Right lobe of liver (tissue), 6 donors: ENCODE measurements at places on chromosomes 13 and 19.

GRCh38 chr13:61777271-61777670 lies 361.6 kb upstream of the PCDH20 start:
- no peak for DNase-seq

DNA sequence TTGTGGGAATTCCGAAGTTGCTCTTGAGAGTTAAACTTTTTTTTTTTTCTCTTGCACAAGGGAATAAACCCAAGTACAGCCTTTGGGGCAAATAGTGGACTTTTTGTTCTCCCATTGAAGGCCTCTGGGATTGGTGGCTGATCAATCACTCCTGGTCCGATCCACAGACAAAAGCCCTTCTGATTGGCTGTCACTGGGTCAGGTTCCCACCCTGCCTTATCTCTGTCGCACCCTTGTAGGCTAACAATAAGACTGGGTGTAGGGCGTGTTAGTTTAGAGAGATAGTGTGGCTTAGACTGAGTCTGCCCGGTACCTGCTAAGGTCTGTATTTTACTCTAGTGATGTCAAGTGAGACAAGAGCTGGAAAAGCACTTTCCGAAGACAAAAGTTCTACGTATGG lies 380.8 kb downstream of the NDFIP2 start:
- no peak for DNase-seq

DNA sequence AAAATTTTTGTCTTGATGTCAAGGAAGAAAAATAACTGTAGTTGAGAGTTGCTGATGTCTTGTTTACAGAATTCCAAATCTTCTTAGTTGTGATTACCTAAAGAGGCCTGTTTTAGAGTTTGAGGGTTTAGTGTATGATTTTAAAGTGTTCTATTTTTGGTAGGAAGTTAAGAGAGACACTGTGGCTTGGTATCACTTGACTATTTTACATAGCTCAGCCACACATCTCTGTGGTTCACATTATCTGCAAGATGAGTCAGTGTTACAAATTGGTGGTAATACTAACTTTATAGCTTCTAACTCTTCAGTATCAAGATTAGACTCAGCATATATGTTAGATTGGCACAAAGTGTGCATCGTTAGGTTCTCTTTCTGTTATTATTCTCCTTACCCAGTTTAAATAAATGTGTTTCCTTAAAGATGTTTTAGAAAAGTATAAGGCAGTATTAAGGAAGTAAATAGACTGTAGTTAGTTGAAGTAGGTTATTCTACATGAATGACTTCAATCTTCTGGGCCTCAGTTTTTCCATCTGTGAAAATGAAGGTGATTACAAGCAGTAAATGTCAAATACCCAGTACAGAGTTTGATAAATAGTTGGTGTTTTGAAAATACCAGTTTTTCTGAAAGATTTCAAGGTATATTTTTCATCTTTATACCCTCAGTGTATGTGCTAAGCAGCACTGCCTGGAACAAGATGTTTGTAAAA lies 33.4 kb downstream of the COG6 start:
- no peak for DNase-seq

- DNase-seq = peak; percentile 80
These were observed 712 bp downstream of the BBC3 start for GRCh38 chr19:47230054-47230920.

- DNase-seq = no peak
These were observed 20.6 kb downstream of the KLF5 start for GRCh38 chr13:73079359-73079758.

- DNase-seq = no peak
These were observed 1.1 kb downstream of the SUPT5H start for GRCh38 chr19:39446365-39447084.

GRCh38 chr13:34129436-34129835 lies 311.5 kb downstream of the RFC3 start:
- no peak for DNase-seq

DNA sequence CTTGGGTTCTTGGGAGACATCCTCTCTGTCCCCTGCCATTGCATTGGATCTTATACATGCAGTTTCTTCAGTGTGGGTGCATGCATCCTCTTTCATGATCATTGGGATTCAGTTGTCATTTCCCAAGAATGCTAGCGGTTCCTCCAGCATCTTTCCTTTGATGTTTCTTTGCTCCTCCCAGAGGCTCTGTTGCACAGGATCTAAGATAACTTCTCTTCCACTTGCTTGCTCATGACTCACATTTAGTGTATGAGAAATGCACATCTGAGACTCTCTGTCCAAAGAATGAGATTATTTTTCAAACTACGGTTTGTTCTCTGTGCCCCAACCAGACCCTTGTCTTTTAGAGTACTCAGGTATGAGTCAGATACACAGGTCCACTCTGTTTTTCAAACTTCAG lies 197.1 kb downstream of the NDFIP2 start:
- no peak for DNase-seq

DNA sequence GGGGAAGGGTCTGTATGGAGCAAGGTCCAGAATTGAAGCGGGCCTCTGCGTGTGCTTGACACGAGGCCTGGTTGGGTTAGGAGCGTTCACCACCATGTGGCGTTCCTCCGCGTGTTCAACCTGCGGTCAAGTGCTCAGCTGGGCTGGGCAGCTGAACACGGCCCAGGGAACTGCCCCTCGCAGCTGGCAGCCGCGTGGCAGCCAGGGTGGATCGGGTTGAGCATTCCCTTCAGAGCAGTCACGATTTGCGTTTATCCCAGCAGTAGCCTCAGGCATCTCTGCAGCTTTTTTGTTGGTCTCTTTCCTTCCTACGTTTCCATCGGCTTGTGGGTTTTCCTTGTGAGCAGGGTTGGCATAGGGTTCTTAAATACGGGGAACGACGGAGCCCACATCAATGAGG lies 28.7 kb upstream of the F2RL3 start:
- no peak for DNase-seq

DNA sequence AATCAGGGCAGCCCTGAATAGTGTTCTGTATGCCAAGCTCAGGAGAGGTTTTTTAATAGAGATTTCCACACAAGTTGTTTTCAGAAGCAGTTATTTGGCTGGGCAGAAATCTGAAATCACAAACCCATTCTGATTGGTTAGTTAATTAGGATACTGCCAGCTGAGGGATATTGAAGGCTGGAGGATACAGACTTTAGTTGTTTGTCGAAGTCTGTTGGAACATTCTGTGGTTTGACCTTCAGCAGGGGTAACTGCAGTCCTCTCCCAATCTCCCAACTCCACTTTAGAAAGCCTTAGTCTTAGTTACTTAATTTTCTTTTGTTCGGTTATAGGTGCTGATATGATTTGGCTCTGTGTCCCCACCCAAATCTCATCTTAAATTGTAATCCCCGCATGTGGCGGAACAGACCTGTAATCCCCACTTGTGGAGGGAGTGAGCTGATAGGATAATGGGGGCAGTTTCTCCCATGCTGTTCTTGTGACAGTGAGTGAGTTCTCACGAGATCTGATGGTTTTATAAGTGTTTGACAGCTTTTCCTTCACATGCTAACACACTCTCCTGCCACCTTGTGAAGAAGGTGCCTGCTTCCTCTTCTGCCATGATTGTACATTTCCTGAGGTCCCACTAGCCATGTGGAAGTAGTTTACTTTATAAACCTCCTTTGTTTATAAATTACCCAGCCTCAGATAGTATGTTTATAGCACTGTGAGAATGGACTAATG lies 169.2 kb downstream of the GPC5 start:
- no peak for DNase-seq

- DNase-seq = no peak
These were observed 362 bp downstream of the ZNF557 start for GRCh38 chr19:7069904-7070226.

- DNase-seq = no peak
These were observed 1395.8 kb downstream of the SLITRK5 start for GRCh38 chr13:89066868-89067466.

DNA sequence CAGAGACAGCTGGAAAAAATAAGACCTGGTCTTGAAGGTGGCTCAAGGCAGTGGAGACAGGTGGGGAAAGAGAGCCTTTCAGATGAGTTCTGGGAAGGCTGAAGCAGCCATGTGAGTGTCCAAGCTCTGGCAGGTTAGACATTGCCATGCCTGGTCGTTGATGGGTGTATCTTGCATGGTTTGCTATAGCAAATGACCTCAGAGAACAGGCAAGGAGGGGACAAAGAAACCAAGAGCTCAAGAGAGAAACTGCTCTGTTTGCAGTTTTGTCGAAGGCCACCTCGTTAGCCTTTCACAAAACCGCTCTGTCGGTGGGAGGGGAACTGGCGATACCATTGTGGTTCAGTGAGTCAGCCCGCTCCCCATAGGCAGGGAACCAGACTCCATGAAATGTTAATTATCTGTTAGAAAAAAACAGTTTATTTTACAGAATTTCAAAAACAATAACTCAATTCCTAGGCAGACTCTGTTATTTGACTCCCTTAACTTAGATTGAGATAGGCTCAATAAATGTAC lies 82.8 kb upstream of the ARGLU1 start:
- no peak for DNase-seq

DNA sequence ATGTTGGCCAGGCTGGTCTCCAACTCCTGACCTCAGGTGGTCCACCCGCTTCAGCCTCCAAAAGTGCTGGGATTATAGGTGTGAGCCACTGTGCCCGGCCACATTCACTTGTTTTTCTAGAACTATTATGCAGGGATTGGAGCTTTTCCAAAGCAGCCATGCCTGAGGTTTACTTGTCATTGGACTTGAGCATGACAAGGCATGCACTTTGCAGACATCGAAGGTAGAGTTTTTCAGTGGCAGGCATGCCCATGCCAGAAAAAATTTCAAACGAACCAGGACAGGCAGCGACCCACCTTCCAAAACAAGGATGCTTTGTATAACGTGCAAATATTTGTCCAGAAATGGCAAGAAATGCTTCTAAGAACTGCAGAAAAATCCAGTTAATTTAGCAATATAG lies 17.7 kb downstream of the PNMA8A start:
- DNase-seq = no peak

DNA sequence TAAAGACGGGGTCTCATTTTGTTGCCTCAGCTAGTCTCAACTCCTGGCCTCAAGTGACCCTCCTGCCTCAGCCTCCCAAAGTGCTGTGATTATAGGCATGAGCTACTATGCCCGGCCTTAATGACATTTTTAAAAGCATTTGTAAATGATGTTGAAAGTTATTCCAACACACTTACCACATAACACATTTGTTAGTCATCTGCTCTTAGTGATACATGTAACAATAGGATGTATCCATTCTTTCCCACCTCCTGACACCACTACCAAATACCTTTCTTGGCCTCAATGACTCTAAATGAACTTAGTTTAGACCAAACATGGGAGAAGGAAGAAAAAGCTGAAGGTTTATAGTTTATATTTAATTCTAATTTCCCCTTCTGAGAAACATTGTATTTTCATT lies 59.8 kb upstream of the MEDAG start:
- no peak for DNase-seq

GRCh38 chr13:99894105-99894839 lies 77.3 kb downstream of the ZIC5 start:
- DNase-seq = no peak

- DNase-seq = no peak
These were observed 14.1 kb downstream of the PROSER1 start for GRCh38 chr13:39023761-39024160.

GRCh38 chr19:15419413-15420025 lies 731 bp upstream of the AKAP8L start:
- DNase-seq = no peak

- DNase-seq = no peak
These were observed 28.0 kb downstream of the CARS2 start for GRCh38 chr13:110677731-110678545.

GRCh38 chr19:3184847-3185460 lies 776 bp upstream of the NCLN start:
- DNase-seq = peak; percentile 70

GRCh38 chr19:42553292-42554045 lies 25.2 kb upstream of the CEACAM1 start:
- no peak for DNase-seq

DNA sequence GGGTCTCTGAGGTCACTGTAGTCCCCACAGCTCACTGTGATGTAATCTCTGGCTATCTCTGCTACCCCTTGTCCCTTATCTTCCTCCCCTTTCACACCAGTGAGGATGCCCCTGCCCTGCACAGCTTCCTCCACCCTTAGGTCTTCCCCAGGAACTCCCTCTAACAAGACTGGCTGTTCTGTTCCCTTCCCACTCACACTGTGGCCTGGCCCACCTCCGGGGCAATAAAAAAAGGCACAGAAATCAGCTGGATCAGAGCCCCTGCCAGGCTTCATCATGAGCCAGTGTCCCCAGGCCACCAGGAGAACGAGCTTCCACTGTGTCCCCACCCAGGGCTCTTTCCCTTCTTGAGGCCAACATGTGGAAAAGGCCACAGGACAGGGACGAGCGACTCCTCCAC lies 4.6 kb downstream of the CEACAM3 start:
- DNase-seq = no peak

DNA sequence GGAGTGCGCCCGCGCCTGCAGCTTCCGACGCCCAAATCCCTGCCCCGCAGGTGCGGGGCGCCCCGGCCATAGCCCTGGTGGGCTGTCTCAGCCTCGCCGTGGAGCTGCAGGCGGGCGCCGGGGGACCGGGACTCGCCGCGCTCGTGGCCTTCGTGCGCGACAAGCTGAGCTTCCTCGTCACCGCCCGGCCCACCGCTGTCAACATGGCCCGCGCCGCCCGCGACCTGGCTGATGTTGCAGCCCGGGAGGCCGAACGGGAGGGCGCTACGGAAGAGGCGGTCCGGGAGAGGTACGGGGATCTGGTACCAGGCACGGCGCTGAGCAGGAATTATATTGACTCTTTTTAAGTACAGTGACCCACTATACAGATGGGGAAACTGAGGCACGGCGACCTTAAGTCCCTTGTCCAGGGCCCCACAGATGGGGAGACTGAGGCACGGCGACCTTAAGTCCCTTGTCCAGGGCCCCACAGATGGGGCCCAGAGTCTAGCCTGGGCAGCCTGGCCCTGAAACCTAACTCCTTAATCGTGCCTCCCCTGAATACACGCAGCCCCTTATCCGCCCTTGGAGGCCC lies 586 bp downstream of the MRI1 start:
- DNase-seq = peak; percentile 52

GRCh38 chr13:40205771-40206240 lies 460.6 kb downstream of the FOXO1 start:
- DNase-seq = no peak

DNA sequence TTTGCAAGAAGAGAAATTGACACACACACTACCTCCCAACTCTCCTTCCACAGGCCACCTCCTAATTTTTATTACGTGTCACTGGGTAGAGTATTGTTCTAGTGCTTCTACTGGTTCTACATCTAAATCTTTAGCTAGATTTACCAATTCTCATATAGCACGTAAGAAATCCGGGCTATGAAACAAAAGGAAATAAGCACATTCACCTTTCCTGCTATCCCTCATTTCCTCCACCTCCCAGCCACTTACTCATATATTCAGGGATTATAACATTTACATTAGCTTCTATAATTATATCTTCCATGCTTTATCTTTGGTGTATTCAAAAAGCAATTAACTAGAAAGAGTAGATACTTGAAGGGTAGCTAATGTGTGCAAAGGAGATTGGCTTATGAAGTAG lies 39.7 kb downstream of the USP12 start:
- DNase-seq = no peak
